ENCODE measurements at places on chromosomes 7 and 10.

- no peaks in the 10 kb centered on the region for H3K36me3 ChIP-seq
- H3K27me3 ChIP-seq = no peaks in the 10 kb centered on the region
- no peaks in the 10 kb centered on the region for H3K4me1 ChIP-seq
- no peak overlapping the region for H3K4me3 ChIP-seq
- no peak for DNase-seq
These were observed 133.5 kb downstream of the GRID1 start for GRCh38 chr10:86233131-86233530.

DNA sequence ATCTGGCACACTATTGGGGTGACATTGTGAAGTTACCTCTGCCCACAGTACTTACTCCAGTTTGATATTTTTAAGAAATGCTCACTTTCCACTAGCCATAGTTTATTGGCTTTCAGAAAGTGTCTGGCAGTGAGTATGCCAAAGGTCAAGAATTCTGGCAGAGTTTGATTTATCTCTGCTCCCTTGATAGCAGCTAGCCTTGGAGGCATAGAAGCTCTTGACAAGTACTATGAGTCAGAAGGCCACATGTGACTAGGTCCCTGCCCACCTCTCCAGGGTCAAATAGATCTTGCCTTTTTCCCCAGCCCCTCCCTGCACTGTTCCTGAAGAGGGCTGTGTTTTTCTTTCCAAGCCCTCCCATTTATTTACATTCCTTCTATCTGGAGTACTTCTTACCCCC, 202.2 kb downstream of the AUTS2 start:
- no peak overlapping the region for H3K27ac ChIP-seq
- H3K4me1 ChIP-seq = peaks cover 22% of the 10 kb centered on the region

GRCh38 chr7:158524749-158525635, 62.6 kb downstream of the PTPRN2 start:
- no peaks in the 10 kb centered on the region for H3K4me1 ChIP-seq
- H3K36me3 ChIP-seq = no peaks in the 10 kb centered on the region
- peaks cover 2% of the 10 kb centered on the region for H3K27me3 ChIP-seq
- no peak overlapping the region for H3K27ac ChIP-seq

DNA sequence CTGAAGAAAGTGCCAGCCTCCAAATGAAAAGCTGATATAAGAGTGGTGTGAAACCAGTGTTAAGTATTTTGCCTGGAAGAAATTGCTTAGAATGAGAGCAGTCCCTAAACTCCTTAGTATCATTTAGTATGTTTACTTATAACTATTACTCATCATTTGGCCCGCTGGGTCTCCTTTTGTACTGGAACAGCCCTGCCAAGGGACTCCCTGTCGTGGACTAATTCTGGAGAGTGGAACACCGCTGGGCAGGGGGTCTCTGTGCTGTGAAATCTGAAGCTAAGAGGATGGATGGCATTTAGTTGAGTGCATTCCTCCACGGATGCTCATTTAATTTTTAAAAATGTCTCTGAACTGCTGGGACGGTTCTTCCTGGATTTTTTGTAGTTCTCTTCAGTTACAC, 889.9 kb upstream of the C7orf33 start:
- H3K36me3 ChIP-seq = no peaks in the 10 kb centered on the region
- H3K4me3 ChIP-seq = no peak overlapping the region
- no peaks in the 10 kb centered on the region for H3K27me3 ChIP-seq

- DNase-seq = no peak
- no peak overlapping the region for H3K27ac ChIP-seq
- peaks cover 11% of the 10 kb centered on the region for H3K4me1 ChIP-seq
- H3K4me3 ChIP-seq = no peak overlapping the region
These were observed 143.1 kb downstream of the CHN2 start for GRCh38 chr7:29337546-29338116.

DNA sequence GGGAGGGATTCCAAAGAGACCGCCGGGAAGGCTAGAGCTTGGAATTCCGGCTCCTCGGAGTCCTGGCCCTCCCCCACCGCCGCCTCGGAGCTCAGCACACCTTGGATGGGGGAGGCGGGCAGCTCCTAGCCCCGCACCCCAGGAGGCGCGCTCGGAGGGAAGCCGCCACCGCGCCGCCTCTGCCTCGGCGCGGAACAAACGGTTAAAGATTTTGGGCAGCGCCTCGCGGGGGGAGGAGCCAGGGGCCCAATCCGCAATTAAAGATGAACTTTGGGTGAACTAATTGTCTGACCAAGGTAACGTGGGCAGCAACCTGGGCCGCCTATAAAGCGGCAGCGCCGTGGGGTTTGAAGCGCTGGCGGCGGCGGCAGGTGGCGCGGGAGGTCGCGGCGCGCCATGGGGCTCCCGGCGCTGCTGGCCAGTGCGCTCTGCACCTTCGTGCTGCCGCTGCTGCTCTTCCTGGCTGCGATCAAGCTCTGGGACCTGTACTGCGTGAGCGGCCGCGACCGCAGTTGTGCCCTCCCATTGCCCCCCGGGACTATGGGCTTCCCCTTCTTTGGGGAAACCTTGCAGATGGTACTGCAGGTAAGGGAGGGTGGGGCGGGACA, at the start of gene CYP26A1:
Gene CYP26A1, plus strand, starts transcription at position 355 of the 608 bp plus-strand sequence. Its CDS starts 42 bp downstream, at position 397.
- peaks cover 42% of the 10 kb centered on the region for H3K4me1 ChIP-seq
- no peak within 1 kb of the TSS for H3K27ac ChIP-seq
- H3K27me3 ChIP-seq = peaks cover 73% of the 10 kb centered on the region
- DNase-seq = no peak
- H3K4me3 ChIP-seq = peak within 1 kb of the TSS; percentile 77
- H3K36me3 ChIP-seq = no peaks in the 10 kb centered on the region

DNA sequence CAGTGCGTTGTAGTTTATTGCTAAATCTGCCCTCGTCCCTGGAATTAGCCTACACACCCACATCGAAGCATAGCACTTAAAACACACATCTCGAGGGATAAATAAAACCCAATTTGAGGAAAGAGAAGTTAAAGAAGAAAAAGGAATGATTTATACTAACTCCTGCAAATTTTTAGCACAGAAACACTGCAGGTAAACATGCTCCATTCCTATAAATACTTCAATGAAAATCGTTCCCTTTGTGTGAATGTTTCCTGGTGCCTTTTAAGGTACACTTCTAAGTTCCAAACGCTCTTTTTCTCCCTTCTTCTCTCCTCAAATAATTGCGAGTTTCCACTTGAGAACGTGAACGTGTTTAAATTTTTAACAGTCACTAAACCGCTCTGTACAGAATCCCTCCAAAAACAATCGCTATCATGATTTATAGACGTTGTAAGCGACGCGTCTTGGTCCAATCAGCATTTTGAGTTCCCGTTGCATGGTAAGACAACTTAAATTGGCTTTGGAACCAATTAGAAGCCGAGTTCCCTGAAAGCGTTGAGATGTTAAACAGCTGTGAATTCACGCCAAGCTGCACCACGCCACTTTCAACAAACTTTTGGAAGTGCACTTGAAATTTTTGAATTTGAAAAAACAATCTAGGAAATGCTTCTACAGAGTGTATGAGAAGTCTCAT, 12.5 kb upstream of the EBLN1 start:
- H3K4me1 ChIP-seq = peaks cover 15% of the 10 kb centered on the region
- peaks cover 6% of the 10 kb centered on the region for H3K27me3 ChIP-seq
- H3K4me3 ChIP-seq = peak overlapping the region; percentile 88

GRCh38 chr7:32890793-32891042, 842 bp downstream of the KBTBD2 start:
- H3K27ac ChIP-seq = peak overlapping the region; percentile 97
- H3K4me1 ChIP-seq = peaks cover 67% of the 10 kb centered on the region
- no peaks in the 10 kb centered on the region for H3K27me3 ChIP-seq
- peaks cover 25% of the 10 kb centered on the region for H3K36me3 ChIP-seq
- DNase-seq = no peak

DNA sequence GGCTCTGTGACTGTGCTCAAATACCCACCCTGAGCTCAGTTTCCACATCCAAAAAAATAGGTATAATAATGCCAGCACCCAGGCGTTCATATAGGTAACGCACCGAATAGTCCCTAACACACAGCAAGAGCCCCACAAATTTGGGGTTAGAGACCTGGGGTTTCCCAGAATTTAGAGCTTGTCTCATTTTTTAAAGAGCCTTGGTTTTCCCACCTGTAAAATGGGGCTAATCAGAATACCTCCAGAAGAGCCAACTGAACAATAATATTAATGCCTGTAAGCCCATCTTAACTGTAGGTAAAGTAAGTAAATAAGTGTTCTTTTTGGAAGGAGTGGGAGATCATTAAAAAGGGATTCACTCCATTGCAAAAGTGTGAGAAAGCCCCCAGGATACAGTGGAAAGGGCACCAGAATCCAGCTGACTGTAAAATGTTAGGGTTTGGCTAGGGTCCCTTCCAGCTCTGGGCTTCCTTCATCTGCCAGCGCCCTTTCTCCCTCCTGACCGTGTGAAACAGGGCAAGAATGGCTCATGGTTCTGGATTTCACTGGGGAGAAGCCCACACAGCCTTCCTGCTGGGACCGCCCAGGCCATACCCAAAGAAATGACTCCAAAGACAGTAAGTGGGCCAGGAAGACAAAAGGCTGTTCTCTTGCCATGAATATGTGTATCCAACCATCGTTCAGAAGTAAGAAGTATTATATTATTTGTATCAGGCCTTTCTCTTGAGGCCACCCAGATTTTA, 2.1 kb downstream of the MTURN start:
- peak overlapping the region; percentile 91 for H3K4me3 ChIP-seq
- peaks cover 12% of the 10 kb centered on the region for H3K4me1 ChIP-seq
- DNase-seq = no peak
- peaks cover 5% of the 10 kb centered on the region for H3K27me3 ChIP-seq
- peak overlapping the region; percentile 1 for H3K27ac ChIP-seq

DNA sequence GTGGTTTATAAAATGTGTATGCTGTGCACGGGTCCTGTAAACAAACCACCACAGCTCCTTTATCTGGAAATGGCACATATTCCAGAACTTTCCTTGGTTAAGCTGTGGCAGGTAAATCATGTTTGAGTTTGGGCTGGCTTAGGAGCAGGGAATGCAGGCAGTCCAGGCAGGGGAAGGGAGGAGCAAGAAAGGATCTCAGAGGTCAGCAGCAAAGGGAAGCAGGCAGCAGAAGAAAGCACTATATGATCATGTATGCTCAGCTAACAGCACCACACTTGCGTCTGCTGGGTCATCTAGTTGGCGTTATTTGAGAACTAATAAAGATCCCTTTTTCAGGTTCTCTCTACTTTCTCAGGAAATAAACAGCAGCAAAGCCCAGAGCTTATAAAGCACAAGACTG, 7.8 kb downstream of the ICA1 start:
- no peaks in the 10 kb centered on the region for H3K36me3 ChIP-seq
- peaks cover 15% of the 10 kb centered on the region for H3K27me3 ChIP-seq
- H3K27ac ChIP-seq = no peak overlapping the region
- no peak overlapping the region for H3K4me3 ChIP-seq
- no peak for DNase-seq
- H3K4me1 ChIP-seq = no peaks in the 10 kb centered on the region

- H3K4me1 ChIP-seq = no peaks in the 10 kb centered on the region
- no peak for DNase-seq
- H3K36me3 ChIP-seq = no peaks in the 10 kb centered on the region
- no peak overlapping the region for H3K27ac ChIP-seq
These were observed 179.0 kb upstream of the DKK1 start for GRCh38 chr10:52135101-52135500.

DNA sequence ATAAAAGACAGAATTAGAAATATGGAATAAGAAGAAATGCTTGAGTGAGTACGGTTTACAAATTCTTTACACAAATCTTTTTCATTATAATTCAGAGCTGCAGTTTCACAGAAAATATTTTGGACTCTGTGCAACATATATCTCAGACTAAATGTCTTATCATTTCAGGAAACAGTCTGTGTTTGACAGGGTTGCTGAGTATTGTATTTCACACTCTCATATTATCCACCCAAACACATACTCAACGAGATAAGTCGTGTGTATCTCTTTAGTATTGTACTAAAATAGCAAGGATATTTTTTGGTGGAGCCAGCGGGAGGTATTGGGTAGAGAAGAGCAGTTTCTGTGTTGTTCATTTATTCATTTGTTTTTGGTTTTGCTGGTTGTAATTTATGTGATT, 39.0 kb upstream of the SLC39A12 start:
- peaks cover 4% of the 10 kb centered on the region for H3K27me3 ChIP-seq
- DNase-seq = no peak
- H3K36me3 ChIP-seq = no peaks in the 10 kb centered on the region
- H3K4me3 ChIP-seq = no peak overlapping the region

DNA sequence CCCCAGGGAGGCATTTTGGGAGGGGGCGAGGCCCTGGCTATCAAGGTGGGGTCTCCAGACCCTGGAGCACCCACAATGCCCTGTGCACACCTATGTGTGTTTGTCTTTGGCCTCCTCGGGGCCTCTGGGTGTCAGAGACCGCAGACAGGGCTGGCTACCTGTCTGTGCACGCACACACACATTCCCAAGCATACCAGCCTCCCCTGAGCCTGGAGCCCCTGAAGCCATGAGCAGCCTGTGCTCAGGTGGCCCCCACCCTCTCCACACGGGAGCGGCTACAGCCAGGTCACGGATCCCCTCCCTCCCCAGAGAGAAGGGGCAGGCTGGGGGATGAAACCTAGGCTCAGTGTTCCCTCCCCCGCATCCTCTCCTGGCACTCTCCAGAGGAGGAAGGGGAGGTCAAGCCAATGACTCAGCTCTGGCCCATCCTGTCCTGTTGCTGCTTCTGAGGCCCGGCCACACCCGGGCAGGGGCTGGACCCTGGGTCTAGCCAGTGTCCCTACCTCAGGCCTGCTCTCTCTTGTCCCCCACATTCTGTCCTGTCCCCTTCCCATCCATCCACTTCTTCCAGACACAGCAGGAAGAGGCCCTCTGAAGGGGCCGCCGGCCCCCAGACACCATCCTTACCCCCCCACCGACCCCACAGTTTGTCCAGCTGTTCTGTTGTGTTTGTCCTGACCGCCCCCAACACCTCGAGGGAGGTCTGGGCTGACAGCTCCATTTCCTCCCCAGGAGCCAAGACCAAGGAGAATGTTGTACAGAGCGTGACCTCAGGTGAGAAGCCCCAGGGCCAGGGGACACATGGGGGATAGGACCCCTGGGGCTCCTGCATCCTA, 720 bp downstream of the SNCG start:
- H3K27me3 ChIP-seq = peaks cover 3% of the 10 kb centered on the region
- H3K4me3 ChIP-seq = no peak overlapping the region
- DNase-seq = no peak
- peaks cover 2% of the 10 kb centered on the region for H3K4me1 ChIP-seq
- no peak overlapping the region for H3K27ac ChIP-seq
- no peaks in the 10 kb centered on the region for H3K36me3 ChIP-seq

DNA sequence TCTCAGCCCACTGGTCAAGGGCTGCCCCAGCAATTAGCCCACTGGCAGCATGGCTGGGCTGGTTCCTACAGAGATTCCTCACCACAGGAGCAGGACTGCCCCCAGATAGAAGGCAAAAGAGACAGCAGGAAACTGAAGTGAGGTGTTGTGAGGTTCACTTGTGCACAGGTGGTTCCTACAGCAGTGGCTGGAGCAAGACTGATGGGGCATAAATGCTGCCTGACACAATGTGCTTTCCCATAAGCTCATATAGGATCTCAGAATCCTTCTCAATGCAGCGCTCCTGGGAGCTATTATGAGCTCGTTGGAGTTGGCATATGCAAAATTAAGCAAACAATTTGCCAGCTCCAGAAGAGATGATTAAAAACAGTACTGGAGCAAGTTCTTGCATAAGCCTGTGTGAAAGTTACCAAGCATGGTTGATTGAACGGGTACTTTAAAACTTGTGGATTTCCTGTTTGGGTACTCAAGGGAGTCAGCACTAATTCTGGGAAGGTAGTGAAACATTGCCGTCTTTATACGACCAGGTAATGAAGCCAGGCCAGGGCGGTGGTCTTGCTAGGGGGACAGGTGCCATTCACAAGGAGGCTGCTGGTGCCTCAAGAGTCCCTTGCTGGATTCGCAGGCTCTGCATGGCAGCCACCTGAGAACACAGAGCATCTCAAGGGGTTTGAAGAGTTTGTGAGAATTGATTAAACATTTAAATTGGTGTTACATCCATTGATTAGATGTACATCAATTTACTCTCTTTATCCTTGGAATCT, 20.3 kb upstream of the PRKCQ start:
- H3K27ac ChIP-seq = no peak overlapping the region
- H3K4me3 ChIP-seq = no peak overlapping the region
- peaks cover 15% of the 10 kb centered on the region for H3K27me3 ChIP-seq
- DNase-seq = no peak
